ENCODE measurements at places on chromosomes 2 and 18. TPM values are rescaled to one million over a fixed set of nuclear protein-coding genes. Genes with fewer than 3 reads are reported as not detected.
A peak's percentile ranks its signal among the peaks of the same experiment; 100 is the strongest.

GRCh38 chr2:62293490-62294271 lies 97.8 kb downstream of the B3GNT2 start:
- DNase-seq = peak; percentile 72

The IL18RAP gene
- not detected for total RNA-seq

DNA sequence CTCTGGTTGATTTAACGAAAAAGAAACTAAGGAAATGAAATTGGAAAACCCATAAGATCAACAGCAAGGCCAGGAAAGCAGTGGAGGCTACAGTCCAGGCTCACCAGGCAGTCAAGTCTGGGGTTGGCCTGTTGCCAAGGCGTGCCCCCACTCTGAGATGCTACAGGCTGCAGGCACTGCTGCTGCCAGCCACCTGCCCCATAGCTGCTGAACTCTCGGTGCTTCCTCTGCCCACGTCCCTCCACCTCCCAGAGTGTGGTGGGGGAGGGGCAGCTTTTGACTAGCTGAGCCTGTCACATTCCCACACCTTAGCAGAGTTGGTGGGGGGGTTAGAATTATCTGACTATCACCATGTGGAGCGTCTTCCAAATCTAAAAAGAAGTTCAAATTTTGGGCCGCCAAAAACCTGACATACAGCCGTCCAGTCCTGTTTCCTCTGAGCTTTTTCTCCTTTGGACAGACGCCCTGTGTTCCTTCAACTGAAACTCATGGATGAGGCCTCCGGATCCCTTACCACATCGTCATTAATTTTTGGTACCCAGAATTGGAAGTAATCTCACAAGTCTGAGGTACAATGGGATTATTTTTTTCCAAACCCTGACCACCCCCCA lies 3.9 kb upstream of the SH3RF3 start:
- no peak for DNase-seq

DNA sequence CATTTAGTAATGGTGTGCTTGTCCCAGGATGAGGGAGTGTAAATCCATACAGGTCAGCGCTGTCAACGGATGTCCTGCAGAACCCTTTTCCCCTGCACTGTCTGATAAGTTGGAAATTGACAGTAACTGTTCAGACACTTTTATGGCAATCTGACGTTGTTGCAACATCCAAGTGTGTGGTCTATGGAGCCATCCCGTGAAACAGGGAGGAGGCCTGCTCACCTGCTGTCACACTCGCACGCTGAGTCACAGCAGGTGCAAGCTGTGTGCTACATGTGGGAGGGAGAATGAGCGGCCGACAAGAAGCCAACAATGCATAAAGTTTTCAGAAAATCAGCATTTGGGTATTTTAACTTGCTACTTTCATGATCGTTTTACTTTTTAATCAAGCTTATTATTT lies 43.7 kb upstream of the RMDN2 start:
- no peak for DNase-seq

GRCh38 chr2:227506456-227506855 lies 34.5 kb downstream of the AGFG1 start:
- no peak for DNase-seq

GRCh38 chr2:67854103-67854743 lies 208.6 kb downstream of the C1D start:
- no peak for DNase-seq

GRCh38 chr18:48172226-48173006 lies 236.8 kb downstream of the ZBTB7C start:
- no peak for DNase-seq

The ARHGAP25 gene
- total RNA-seq = 0.77 TPM

GRCh38 chr2:138147796-138148195 lies 183.5 kb downstream of the HNMT start:
- DNase-seq = peak; percentile 37

The C2orf66 gene
- under 0.01 TPM for total RNA-seq

The DCC gene
- total RNA-seq = not detected

- no peak for DNase-seq
Measured at GRCh38 chr2:82001614-82002013, 1697.1 kb upstream of the LRRTM1 start.

The FARP2 gene
- 25.0 TPM for total RNA-seq

The AUP1 gene
- 176 TPM for total RNA-seq

GRCh38 chr2:66270247-66270646 lies 164.7 kb upstream of the MEIS1 start:
- peak; percentile 45 for DNase-seq

The OSR1 gene
- 1.7 TPM for total RNA-seq

DNA sequence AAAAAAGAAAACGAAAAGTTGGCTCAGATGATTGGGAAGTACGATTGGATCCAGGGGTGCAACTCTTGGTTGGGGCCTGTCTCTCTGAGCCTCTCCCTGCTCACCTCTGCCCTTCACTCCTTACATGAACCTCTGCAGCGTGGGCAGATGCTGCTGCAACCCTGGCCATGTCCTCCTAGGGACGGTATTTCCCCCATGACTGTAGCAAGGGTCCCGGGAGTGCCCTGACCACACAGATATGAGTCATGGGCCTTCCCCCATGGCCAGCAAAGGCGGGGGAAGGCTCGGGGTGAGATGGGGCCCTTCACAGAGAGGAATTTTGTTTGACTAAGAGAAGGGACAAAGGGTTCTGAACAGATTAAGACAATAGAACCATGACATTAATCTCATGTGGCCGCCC lies 129.0 kb downstream of the NCK2 start:
- DNase-seq = peak; percentile 67

- no peak for DNase-seq
Measured at GRCh38 chr2:66565291-66565690, 130.4 kb downstream of the MEIS1 start.

The SP5 gene
- not detected for total RNA-seq

Data from bronchial epithelial cell (primary cell).